ENCODE measurements at places on chromosomes 7 and 10.

DNA sequence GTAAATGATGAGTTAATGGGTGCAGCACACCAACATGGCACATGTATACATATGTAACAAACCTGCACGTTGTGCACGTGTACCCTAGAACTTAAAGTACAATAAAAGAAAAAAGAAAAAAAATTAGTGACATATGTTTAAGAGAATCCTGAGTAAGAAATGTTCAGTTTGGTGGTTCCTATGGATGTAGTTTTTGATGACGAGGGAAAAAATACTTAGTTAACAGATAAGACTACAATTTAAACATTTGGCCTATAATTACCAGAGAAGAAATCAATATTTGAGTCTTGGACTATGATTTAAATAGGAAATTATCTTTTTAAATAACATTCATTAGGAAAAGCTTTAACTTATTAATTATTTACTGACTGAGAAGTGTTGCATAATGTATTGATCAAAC is 39.2 kb upstream of the SLC26A3 start:
- DNase-seq: no peak

- DNase-seq: no peak
Observed at GRCh38 chr10:66214721-66215404, 711.0 kb upstream of the LRRTM3 start.

- DNase-seq: no peak
Observed at GRCh38 chr10:57165671-57166070, 804.6 kb upstream of the ZWINT start.

GRCh38 chr10:123879606-123880257 is 11.9 kb downstream of the CPXM2 start:
- no peak for DNase-seq

All from stomach (tissue), 19 donors.